ENCODE measurements at places on chromosomes 5 and 9.

DNA sequence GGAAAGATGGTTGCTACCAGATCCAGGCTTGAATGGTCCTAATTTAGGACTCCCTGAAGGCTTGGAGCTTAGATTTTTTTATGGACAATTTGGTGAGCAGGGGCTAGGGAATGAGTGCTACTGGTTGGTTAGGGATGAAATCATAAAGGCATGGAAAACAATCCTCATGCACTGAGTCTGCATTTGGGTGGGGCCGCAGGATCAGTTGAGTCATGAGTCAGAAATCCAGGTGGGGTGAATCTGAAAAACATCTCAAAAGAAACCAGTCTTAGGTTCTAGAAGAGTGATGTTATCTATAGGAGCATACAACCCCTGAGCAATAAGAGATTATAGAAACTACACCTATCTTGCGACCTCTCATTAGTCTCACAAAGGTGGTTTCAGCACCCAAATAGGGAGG, 300.0 kb downstream of the KIF4B start:
- no peak for DNase-seq

DNA sequence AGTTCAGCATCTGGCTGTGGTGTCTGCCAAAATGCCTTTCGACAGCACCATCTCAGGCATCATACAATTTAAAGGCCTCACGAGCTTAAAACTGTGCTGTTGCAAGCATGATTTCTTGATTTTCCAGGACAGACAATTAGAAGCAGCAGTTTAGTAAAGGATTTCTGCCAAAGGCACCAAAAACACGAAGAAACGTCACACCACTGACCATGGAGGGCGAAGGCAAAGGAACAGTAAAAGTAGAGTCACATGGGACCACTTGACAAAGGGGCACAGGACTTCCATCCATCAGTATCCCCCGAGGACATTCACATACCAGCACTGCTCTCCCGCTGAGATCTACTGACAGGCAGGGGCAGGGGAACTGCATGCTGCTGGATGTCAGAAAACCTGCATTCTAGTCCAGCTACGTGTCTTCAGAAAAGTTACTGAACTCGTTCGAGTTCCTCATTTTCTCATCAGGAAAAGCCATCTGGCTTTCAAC, 70.4 kb upstream of the FBXW11 start:
- no peak for DNase-seq

GRCh38 chr5:98319299-98320011, 454.0 kb upstream of the RGMB start:
- DNase-seq, result no peak

DNA sequence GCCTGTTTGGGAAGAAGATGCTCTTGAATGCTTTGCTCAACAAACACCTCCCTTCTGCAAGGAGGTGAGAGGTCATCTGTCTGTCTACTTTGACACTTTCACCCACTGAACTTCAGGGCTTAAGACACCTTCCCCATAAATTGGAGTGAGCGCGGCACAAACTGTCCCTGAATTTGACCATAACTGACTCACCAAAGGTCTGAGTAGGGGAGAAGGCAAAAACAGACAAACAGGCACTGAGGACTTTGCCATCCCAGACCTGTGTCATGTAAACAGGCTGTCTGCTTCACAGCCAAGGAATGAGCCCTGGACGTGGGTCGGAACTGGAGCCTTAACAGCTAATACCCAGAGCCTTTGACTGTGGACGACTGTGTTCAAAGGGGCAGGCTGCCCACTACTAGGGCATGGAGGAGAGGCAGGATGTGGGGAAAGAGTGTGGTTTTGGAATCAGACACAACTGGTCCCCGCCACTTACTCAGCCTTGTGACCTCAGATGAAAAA, 320.9 kb upstream of the KLF4 start:
- no peak for DNase-seq

- DNase-seq, result no peak
Observed at GRCh38 chr5:90134892-90135291, 274.7 kb downstream of the CETN3 start.

DNA sequence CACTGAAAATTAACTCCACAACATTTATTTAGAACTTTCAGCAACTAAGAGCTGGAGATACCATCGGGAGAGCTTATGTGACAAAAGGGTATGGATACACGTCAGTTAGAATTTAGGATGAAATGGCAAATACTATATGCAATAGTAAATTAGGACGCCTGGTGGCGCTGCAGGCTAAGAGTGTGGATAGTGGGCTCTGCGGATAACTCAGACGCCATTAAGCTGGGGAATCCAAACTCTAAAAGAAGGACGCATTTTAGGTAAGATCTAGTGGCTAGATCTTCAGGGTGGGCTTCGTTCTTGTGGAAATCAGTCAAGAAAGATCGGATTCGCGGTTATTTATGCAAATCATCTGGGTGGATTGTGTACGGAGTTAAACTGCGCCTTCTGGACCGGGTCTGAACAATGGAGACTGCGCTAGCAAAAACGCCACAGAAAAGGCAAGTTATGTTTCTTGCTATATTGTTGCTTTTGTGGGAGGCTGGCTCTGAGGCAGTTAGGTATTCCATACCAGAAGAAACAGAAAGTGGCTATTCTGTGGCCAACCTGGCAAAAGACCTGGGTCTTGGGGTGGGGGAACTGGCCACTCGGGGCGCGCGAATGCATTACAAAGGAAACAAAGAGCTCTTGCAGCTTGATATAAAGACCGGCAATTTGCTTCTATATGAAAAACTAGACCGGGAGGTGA, at the start of gene PCDHB5:
Gene PCDHB5, plus strand, starts transcription at position 177 of the 688 bp plus-strand sequence. Its CDS starts 229 bp downstream, at position 406.
- no peak for DNase-seq

GRCh38 chr5:173778152-173778782, 109.9 kb upstream of the CPEB4 start:
- no peak for DNase-seq

- DNase-seq, result no peak
Observed at GRCh38 chr5:3310541-3311261, 284.9 kb upstream of the IRX1 start.

DNA sequence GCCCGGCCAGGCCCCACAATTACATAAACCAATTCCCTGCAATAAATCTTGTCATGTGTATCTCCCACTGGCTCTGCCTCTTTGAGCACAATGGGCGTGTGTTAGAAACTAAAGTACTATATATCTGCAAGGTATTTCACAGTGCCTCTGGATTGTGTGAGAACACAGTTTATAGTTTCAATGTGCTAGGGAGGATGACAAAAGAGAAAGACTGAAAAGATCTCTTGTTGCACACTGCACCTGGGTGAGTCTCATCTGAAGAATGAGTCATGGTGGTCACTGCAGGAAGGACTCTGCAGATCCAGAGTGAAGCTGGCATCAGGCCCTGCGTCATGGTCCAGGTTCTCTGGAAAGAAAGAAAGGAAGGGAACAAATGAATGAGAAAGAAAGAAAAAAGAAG, 20.7 kb upstream of the CTSV start:
- DNase-seq, result no peak

DNA sequence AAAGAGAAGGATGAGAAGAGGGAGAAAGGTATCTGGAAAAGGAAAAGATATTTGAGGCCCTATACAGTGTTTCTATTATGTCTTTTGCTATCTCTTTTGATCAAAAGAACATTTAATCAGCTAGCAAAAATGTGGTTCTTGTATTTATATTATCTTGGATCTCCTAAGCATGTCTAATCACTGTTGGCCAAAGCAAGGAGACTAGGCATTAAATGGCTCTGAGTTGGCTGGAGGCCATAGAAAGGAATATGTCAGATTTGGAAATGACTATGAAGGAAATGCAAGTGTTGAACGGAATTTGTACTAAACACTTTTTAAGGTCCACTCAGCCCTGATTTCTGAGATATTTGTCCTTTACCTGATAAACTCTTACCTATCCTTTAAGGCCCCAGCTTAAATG, 22.4 kb upstream of the THG1L start:
- DNase-seq, result no peak

GRCh38 chr9:4423207-4423610, 67.1 kb upstream of the SLC1A1 start:
- no peak for DNase-seq

DNA sequence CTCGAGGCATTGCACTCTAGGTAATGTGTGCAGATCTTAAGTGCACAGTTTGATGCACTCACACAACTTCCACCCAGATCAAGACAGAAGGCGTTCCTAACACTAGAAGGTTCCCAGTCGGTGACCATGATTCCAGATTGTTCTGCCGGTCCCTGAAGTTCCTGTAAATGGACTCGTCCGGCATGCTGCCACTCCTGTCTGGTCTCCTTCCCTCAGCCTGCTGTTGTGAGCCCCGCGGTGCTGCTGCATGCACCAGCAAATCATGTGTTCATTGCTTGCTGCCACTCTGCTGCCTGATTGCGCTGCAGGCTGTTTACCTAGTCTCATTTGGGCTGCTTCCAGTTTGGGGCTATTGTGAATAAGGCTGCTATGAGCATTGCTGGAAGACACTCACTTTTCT, 11.5 kb downstream of the STKLD1 start:
- no peak for DNase-seq

DNA sequence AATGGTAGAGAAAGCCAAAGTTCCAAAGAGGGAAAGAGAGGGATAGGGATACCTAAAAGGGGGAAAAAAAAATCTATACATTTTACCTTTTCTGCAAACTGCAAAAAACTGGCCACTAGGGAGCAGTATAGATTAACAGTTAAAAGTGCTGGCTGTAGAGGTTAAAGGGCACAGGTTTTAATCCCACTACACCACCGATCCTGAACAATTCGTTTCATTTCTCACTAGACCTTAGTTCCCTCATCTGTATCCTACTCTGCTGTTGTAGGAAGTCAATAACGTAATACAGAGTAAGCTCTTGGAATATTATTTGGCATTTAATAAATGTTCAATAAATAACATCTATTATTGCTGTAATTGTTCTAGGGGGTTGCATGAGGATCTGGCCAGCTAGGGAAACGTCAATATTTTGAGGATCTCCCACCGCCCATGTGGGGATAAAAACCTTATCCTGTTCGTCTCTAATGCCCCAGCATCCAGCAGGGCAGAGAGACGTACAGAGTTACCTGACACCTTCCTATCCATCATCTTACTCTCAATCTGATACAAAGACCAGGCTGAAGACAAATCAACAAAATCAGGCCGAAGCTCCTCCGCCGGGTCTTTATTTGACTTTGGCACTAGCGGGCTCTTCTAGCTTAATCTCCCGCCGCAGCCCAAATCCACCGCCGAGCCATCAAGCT, 757 bp downstream of the CDC26 start:
- no peak for DNase-seq

GRCh38 chr9:79883073-79883645, 311.4 kb downstream of the TLE4 start:
- DNase-seq, result no peak

DNA sequence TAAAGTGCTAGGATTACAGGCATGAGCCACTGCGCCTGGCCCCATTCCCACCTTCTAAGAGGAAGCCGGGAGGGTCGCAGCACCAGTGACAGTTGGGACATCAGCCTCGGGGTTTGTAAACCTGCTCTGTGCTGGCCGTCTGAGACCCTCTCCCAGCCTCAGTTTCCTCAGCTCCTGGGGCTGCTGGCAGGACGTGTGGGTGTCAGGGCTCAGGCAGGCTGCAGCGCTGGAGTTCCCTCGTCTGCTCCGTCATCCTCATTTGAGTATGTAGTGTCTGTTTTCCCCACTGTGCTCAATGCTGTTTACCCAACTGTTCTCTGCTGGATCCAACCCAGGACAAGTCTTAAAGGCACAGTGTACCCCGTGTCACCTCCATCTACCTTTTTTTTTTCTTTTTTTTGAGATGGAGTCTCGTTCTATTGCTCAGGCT, 2.0 kb upstream of the NINJ1 start:
- DNase-seq, result no peak

DNA sequence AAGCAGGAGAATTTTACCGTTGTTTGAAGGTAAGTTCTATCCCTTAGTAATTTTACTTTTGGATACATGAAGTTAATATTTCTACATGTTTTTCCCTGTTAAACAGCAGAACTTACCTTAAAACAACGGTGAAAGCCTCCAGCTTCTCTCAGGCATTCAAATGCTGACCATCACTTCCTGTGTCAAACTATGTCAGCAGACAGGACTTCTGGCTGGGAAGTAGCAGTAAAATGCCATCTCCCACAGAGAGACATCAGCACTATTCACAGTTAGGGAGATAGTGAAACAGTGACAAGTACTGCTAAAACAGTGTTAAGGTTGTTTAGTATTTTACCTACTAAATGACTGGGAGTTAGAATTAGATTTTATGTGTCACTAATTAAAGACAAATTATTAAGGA, 34.2 kb upstream of the GOLGA1 start:
- DNase-seq, result no peak
